ENCODE measurements at places on chromosomes 6 and 20.

DNA sequence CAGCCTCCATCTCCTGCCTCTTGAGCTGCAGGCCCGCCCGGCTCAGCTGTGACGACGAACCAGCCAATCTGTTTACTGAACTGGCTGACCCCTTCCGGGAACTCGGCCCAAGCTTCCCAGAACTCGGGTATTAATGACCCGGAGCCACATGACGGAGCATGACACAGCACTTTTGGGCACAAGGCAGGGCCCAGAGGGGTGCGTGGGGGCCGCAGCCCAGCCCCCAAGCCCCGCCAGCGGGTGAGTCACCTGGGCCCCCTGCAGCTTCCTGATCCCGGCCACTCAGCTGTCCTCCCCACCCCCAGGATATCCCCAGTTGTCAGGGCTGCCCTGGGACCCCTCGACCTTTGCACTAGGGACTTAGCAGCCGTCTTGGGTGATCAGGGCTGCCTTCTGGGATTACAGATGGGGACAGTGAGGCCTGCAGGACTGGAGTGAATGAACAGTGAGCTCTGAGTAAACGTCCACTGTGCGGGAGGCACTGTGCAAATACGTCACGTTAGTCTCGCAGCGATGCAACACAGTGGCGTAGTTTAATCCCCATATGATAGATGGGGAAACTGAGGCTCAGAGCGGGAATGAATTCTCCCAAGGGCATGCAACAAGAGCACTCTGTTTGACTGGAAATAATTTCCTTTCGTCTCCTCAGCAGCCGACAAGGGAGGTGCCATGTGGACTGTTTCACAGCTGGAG is 102.1 kb downstream of the CEBPB start:
- DNase-seq = peak; percentile 97

DNA sequence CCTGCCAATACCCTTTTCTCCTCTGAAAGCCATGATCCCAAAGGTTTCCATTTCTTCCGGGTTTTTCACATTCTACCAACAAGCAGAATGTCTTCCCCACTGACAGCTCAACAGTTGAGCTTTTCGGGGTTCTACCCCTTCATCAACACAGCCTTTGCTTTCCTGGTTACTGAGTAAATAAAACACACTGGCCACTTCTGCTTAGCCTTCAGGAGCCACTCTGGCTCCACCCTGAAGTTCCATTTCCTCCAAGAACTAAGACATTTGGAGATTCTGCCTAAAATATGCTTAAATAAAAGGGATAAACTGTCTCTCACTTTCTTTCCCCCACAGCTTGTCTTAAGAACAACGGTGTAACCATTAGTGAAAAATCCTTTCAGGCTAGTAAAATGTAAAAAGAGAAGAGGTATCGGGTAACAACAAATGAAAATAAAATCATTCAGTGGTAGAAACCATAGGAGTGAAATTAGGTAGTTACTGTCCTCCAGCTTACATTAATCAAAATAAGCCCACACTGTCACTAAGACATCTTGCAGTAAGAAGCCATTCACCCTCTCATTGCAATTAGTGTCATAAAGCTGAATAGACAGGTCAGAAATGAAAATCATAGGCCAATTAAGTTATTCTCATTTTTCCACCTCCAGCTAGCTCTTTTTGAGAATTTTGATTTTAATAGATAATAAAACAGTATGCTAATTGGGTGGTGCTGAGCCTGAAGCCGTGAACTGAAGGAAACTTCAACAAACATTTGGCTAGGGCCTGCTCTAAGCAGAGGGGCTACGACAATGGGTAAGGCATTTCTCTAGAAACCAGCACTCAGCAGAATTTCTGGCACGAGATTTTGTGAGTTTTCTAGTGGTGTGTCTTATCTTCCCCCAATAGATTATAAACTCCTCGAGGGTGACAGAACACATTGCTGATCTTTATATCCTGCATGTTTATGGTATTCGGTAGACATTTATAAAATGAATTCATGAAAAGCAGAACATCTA is 194.2 kb downstream of the KHDC1L start:
- no peak for DNase-seq

DNA sequence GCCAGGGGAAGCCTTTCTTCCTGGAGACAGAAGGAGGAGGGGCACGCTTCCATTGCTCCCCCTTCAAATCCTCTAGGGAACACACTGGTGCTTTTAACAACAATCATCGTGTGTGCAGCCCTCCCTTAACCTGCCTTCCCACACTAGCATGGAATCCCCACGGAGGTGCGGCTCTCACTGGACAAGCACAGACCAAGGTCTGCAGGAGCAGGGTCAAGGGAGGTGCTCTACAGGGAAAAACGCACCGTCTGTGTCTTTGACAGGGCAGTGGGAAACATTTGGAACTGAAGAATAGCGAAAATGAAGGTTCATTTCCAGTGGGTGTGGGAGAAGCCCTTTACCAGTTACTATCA is 527.1 kb downstream of the QKI start:
- no peak for DNase-seq

GRCh38 chr20:50242863-50243609 is 52.4 kb downstream of the CEBPB start:
- DNase-seq = no peak

GRCh38 chr20:49579874-49580812 is 12.2 kb upstream of the PTGIS start:
- peak; percentile 67 for DNase-seq
